ENCODE measurements at places on chromosomes 13 and 19. TPM values are rescaled to one million over a fixed set of nuclear protein-coding genes. Genes with fewer than 3 reads are reported as not detected.

ZNF701 gene
- total RNA-seq = 10.9 TPM

CYP4F3 gene
- not detected for total RNA-seq

ZNF66 gene
- 1.3 TPM for total RNA-seq

DNA sequence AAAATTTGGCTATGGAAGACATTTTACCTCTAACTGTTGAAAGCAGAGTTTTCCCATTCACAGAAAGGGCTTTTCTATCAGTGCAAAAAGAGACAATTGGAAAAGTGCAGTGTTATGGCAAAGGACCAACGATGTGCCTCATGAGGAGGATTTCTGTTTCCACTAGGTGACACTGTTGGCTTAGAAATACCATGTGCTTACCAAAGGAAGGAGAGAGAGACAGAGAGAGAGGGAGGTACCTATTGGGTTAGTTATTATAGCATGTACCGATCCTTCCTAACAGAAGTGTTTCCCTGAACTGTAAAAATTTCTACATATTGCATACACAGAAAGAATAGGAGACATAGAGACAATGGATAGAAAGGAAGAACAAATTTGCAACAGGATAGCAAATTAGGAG lies 23.9 kb upstream of the PSG4 start:
- DNase-seq = no peak

DNA sequence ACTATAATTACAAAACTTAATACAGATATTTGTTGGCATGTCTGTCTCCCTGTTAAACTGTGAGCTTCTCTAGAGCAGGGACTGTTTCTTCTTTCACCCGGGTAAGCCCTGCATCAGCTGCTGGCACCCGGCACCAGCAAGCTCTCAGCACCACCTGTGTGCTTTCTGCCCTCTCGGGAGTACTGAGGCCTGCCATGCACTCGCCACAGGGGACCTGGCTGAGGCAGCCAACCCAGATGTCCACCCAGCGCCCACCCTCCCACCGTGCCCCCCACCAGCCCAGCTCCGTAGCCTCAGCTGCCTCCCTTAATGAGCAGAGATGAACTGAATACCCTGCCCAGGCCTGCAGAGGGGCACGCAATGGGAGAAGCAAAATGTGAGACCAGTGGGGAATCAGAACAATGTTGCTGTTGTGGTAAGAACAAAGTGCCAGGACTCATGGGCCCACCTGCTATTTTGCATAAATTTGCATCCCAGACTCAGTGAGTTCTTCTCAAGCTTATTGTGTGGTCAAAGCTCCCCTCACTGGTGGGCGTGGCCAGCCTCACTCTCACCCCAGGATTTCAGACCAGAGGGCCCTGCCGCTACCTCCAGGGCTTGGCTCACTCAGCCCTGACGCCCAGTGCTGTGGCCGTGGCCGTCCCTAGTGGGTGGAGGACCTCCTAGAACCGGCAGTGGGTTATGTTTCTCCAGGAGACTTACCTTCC lies 14.6 kb upstream of the SERPINE3 start:
- DNase-seq = no peak

NOVA2 gene
- total RNA-seq = 0.22 TPM

DNA sequence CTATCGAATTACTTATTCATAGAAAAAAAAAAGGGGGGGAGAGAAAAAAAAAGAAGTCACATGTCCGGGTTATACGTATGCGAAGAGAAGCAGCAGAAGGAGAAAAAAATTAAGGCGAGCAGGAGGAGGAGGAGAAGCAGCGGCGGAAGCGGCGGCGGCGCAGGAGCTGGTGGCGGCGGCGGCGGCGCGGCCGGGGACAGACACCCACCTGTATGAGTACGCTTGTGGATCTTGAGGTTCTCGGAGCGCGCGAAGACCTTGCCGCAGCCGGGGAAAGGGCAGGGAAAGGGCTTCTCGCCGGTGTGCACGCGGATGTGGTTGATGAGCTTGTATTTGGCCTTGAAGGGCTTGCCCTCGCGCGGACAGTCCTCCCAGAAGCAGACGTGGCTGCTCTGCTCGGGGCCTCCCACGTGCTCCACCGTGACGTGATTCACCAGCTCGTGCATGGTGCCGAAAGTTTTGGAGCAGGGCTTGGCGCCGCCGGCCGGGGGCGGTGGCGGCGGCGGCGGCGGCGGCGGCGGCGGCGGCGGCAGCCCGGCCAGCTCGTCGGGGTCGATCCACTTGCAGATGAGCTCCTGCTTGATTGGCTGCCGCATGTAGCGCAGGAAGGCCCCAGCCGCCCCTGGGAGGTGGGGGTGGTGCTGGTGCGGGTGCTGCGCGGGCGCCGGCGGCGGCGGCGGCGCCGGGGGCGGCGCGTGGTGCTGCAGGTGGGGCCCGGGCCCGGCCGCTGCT lies 1.5 kb downstream of the ZIC5 start:
- no peak for DNase-seq

DNA sequence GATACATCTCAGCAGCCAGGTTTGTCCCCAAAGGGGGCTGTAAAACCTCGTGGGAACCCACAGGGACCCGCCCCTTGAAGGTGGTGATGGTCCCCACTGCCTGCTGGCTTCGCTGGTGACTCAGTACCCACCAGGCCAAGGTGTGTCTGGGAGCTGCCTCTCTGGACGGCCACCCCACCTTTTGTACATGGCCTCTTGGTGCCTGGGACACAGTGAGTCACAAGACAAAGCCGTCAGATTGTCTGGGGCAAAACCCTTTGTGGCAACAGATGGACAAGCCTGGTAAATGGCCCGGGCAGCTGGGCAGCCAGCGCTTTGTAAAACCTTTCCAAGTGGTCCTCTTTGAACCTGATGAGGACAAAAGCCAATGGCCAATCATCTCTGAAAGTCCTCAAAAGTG lies 27.9 kb upstream of the KLF2 start:
- no peak for DNase-seq

DNA sequence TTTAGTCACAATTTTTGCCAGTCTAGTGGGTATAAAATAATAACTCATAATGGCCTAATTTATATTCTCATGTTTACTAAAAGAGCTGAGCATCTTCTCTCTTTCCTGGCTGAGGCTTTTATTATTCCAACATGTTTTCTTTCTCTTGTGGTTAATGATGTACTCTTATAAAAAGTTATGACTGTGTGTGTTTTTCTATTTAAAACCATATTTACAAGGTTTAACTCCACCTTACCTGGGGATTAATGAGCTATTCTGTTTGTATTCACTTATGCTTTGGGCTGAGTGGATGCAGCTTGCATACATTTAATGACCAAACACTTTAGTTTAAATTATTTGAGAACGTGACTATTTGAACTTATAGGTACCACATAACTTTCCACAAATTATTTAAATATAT lies 1365.7 kb upstream of the SLC10A2 start:
- DNase-seq = no peak

GRCh38 chr19:3056417-3057088 lies 5.7 kb downstream of the TLE5 start:
- DNase-seq = no peak

GNG7 gene
- 2.5 TPM for total RNA-seq

DNA sequence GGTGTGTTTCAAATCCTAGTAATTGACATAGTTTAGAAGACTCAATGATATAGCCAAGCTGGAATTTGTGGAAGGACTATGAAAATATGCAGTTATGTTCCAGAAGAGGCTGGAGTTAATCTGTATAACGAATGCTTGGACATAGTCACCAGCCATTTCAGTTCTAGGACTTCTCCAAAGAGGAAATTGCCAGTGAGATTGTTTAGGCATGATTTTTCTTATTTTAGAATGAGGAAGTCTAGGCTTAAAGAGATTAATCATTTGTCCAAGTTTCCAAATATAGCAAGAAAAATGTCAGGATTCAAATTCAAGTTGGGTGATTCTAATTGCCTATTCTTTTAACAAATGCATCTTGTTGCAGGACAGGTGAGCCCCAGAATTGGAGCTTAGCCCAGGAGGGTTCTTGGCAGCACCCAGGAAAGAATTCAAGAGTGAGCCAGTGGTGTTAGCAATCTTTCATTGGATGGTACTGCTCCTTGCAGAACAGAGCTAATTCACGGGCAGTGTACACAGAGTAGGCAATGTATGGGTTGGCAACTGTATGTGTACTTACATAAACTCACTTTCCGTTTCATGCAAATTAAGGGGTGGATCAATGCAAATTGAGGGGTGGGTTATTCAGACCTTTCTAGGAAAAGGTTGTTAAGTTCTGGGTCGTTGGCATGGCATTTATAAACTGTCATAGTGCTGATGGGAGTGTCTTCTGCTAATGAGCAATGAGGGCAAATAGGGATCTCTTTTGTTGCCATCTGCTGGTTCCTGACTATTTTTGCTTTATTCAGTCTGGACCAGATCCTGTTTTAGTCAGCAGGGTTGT lies 763.1 kb upstream of the SLITRK1 start:
- DNase-seq = no peak

GRCh38 chr13:66624302-66624701 lies 605.8 kb downstream of the PCDH9 start:
- DNase-seq = no peak

CYP4F12 gene
- total RNA-seq = not detected
